Fibroblast of skin of left quadriceps (primary cell): ENCODE measurements at places on chromosomes 4 and X.

GRCh38 chr4:25129917-25130316 is 30.3 kb downstream of the SEPSECS start:
- no peak for DNase-seq

DNA sequence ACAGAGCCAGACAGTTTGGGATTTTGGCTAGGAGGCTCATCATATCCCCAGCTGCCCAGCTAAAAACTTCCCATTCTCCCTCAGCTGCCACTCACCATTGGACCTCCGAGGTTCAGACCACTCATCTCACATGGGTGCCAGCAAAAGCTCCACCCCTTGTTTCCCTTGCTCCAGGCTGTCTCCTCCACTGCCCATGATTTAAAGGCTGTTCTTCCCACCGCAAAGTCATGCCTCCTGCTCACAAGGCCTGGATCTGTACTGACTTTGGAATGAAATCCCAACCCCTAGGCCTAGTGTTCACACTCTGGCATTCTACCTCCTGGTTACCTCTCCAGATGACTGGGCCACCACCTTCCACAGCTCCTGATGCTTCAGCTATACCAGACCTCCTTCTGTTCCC is 142.2 kb upstream of the EOLA2 start:
- no peak for DNase-seq

DNA sequence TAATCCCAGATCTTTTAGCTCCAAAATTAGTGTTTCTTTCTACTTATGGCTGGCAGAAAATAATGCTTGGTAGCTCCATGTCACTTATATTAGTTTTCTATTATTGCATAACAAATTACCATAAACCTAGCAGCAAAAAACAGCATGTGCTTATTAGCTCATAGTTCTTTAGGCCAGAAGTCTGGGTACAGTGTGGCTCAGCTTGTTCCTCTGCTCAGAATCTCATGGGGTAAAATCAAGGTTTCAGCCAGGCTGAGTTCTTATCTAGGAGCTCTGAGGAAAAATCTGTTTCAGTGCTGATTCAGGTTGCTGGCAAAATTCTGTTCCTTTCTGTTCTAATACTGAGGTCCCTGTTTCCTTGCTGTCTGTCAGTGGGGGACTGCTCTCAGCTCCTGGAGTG is 101.1 kb downstream of the CT47B1 start:
- no peak for DNase-seq

DNA sequence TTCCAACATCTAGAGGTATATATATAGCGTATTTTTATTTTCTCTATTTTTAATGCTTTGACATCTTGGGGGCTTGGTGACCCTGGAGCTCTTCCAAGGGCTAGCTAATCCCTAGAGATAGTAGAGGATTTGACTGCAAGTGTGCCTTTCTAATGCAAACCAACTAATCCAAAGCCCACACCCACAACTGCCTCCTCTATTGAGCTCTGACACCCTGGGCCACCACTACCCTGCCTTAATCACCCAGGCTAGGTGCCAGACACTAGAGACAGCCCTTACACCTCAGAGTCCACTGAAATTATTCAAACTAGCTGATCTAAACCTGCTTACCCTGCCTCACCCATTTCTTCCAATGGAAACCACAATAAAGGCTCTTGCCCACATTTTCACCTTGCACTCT is 69.6 kb upstream of the ATXN3L start:
- DNase-seq, result no peak

DNA sequence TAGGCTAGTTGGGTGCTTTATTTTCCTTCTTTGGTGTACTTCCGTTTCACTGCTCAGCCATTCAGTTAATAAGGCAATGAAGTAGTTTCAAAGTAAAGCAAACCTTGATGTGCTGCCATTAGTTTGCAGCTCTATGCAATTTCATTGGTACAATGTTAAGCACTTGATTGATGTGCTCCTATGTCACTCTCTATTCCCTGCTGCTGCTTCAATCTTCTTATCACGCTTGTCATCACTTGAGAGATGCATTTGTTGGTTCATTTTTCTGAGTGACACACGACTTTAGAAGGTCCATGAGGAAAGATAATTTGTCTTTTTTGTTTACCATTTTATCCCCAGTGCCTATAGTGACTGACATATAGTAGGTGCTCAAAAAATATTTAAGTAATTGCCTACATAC is 871.0 kb upstream of the PABPC4L start:
- DNase-seq, result no peak

DNA sequence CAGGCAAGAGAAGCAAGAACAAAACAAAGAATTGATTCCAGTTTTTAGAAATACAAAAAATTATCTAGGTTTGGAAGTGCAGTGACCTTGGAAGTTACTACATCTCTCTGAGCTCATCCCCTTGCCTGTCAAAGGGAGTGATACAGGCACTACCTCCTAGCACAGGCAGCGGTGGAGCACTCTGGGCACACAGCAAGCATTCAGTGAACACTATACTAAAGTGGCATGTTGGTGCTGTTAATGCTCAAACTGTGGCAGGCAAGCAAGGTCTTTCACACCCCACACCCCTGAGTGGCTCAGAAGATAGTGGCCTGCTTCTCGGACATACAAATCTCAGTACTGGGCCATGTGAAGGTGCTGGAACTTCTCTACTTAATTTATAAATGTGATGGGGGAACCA is 51.2 kb downstream of the DRD5 start:
- no peak for DNase-seq

DNA sequence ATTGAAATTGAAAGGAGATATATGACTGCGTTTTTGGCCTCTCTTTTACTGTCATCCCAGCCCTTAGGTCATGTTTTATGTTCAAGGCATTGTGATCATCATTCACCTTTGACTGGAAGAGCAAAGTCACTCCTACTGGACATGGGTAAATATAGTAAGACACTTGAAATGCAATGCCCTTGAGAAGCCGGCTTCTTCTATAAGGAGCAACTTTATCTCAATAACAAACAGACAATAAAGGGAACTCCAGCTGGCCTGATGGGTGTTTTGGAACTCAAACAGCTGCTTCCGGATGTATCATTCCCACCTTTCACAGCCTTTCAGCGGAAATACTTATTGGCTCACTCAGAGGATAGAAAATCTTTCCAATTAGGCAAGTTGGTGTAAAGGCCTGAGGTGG is 65.1 kb upstream of the C4orf54 start:
- DNase-seq, result no peak

- DNase-seq, result no peak
These were observed 1.5 kb upstream of the FATE1 start for GRCh38 chrX:151714362-151714761.

- no peak for DNase-seq
These were observed 654 bp downstream of the ATOH1 start for GRCh38 chr4:93828995-93829819.

- no peak for DNase-seq
These were observed 74.0 kb downstream of the FHDC1 start for GRCh38 chr4:153010146-153010545.

DNA sequence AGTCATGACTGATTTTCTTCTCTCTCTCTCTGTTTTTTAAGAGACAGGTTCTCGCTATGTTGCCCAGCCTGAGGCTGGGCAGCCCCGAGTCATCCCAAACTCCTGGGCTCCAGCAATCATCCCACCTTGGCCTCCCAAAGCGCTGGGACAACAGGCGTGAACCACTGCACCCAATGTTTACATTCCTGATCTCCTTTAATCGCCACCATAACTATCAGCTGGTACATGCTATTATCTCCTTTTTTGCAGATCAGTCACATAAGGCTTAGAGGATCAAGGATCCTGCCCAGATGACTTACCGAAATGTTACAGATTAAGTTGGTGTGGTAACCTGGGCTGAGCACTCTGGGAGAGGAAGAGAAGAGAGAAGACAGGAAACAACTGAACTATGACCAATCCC is 1.5 kb upstream of the USP46 start:
- no peak for DNase-seq

DNA sequence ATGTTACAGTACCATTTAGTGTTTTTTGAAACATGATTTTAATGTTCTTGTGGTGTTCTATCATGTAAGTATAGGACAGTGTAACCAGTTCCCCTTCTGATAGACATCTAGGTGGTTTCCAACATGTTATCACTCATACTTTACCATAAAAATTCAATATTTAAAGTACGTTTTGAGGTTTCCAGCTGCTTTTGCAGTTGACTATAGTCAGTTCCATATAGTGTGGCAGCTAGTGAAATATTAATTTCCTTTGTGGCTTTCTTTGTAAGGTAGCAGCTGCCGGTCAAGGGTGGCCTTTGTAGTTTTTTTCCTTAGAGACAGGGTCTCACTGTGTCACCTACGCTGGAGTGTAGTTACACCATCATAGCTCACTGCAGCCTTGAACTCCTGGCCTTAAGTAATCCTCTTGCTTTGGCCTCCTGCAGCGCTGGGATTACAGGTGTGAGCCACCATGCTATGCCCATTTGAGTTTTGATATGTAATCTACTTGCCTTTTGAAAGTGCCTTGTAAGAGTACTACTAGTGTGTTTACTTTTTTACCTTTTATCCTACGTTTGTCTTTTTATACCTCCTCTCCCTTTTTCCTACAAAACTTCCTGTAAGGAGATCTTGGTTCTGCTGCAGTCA is 63.0 kb downstream of the ARHGAP10 start:
- DNase-seq, result no peak

GRCh38 chr4:119834906-119835612 is 206.5 kb upstream of the PDE5A start:
- no peak for DNase-seq

DNA sequence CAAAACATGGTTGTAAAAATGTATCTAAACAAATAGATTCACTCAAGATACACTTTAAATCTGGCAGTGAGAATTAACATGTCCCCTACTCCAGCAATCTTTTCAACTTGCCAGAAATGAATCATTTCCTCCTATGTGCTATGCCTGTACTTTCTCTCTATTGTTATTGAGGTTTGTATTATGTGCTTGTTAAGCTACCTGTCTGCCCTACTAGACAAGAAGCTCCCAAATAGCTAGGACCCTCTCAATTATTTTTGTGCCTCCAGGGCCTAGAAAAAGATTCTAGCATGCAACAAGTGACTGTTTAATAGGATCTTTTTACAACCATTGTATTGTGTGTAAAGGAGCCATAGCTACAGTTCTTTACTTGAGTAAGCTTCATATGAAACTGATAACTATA is 3.5 kb upstream of the SAP30 start:
- DNase-seq, result no peak

DNA sequence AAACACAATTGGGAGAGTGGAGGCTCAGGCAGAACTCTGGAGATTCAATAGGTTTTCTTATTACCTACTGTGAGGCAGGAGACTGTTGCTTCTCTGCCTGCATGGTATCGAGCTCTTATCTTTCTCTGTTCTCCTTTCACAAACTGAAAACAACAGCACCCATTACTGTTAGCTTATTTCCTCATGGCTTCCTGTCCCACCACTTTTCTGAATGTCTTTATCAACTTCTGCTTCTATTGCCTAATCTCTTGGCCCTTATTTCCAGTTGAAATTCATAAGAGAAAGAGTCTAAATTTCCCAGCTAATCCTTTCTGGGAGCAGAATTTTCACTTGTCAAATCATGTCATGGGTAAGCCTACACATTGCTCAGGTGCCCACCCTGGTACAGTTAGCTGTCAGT is 46.8 kb upstream of the NDST3 start:
- DNase-seq, result no peak

DNA sequence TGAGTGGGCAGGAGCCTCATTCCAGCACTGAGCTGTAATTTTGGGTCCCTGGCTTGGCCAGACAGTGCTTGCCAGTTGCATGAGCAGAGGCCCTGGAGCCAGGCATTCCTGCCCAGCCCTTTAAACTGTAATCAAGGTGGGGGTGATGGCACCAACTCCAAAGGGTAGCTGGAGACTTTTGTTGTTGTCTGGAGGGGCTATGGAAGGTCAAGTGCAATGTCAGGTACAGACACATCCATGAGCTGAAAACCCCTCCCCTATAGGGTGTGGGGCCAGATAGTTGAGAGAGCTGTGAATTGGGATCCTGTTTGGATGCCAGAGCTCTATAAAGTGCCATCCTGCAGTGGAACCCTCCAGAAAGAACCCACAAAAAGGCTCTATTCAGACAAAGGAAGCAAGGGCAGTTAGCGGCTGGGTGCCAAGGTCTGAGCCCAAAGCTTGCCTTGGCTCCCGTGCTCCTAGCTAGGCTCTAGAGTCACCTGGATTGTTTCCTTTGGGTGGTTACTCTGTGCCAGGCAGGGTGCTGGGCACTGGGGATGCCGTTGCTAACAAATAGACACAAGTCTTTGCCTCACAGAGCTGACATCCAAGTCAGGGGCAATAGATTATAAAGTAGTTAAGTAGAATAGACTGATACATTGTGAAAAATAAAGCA is 163.0 kb downstream of the EFNB1 start:
- DNase-seq, result no peak

GRCh38 chr4:35364321-35364870 is 879.9 kb downstream of the ARAP2 start:
- no peak for DNase-seq

GRCh38 chr4:175651756-175652310 is 160.2 kb downstream of the GPM6A start:
- no peak for DNase-seq

GRCh38 chrX:29992083-29992482 is 223.3 kb upstream of the MAGEB2 start:
- no peak for DNase-seq

- DNase-seq, result no peak
These were observed 21.9 kb downstream of the RASL11B start for GRCh38 chr4:52883707-52884669.

GRCh38 chr4:87180767-87181166 is 39.7 kb downstream of the KLHL8 start:
- DNase-seq, result no peak

DNA sequence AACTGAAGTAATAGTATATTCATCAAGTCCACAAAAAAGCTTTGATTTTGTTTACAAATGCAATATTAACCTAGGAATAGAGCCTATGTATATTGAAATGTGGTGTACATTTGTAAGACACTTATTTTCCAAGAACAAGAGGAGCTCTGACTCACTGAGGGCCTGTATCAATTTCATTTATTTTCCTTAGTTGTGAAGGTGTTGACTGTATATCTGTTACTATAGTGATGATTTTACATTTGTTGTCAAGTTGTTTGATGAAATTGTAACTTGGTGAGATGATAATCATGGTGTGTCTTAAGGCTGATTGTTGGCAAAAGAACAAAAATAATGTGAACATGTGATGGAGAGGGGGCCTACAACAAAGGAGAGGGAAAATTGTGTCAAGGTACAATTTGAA is 274.9 kb upstream of the TEX13A start:
- DNase-seq, result no peak

DNA sequence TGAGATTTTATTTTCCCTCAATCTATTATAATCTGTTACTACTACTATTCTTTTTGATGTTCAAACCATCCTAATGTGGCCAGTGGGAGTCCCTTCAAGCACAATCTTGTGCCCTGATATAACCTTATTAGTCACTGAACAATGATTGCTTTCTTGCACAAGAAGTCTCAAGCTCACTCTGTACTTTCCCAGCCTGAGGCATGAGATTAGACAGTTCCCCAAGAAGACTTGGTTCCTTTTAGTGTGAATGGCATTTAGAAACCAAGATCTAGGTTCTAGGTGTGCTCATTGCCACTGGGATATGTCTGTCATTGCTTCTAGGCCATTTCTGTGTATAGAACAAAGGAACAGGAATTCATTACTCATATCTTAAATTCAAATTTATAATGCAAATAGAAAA is 28.0 kb upstream of the RBM41 start:
- DNase-seq, result no peak

GRCh38 chr4:10832806-10833628 is 148.4 kb upstream of the CLNK start:
- DNase-seq, result no peak

GRCh38 chrX:41730081-41730480 is 6.1 kb downstream of the GPR82 start:
- DNase-seq, result no peak
